ENCODE measurements at places on chromosomes 4 and X. TPM values are rescaled to one million over a fixed set of nuclear protein-coding genes. Genes with fewer than 3 reads are reported as not detected.
A peak's percentile ranks its signal among the peaks of the same experiment; 100 is the strongest.

DNA sequence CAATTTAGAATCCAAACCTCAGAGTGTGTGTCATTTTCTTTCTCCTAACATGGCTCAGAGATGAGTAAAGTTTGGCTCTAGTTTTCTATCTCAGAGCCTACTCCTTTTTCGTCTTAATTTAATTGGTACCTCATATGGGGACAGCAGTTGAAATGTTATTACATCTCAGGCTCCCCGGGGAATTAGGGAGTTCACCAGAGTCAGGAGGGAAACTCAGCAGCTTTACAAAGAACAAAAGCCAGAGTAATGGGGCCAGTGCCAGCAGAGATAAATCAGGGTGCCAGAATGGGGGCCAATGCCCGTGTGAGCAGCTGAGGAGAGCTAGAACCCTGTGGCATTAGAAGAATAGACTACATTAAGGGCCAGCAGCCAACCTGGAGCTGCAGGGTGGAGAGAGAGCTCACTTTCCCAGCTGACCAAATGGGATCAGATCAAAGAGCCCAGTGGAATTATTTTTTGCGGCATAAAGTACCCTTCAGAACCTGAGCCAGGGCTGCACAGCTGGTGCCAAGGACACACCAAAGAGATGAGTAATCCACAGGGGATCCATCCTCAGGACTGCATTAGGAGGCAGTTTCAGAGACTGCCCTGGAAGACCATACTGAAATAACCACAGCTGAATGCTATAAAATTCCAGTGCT is 207.1 kb upstream of the DKK2 start:
- no peak overlapping the region for H3K27ac ChIP-seq
- no peaks in the 10 kb centered on the region for H3K36me3 ChIP-seq
- H3K4me1 ChIP-seq: no peaks in the 10 kb centered on the region
- H3K27me3 ChIP-seq: no peaks in the 10 kb centered on the region
- H3K4me3 ChIP-seq: no peak overlapping the region

- H3K27ac ChIP-seq: peak overlapping the region; percentile 94
- no peak for DNase-seq
- H3K27me3 ChIP-seq: no peaks in the 10 kb centered on the region
- H3K36me3 ChIP-seq: no peaks in the 10 kb centered on the region
Measured at GRCh38 chr4:148442832-148443511, 758 bp upstream of the NR3C2 start.

DNA sequence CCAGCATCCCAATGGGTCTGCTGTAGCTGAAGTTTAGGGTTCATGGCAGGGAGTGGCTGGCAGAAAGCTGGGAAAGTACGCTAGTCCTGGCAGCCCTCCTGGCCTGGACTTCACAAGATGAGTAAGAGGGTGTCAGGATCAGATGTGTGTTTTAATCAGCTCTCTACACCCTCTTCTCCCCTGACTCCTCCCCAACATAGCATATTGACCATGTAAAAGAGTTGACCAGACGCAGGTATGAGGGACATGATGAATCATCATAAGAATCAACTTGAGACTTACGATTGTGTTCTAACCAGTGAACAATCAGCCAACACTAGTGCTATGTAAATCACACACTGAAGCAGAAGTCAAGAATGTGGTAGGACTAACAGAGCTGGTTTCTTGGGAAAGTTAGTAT is 5.3 kb downstream of the SOWAHB start:
- peaks cover 17% of the 10 kb centered on the region for H3K4me1 ChIP-seq
- no peak overlapping the region for H3K27ac ChIP-seq
- DNase-seq: peak; percentile 44
- H3K4me3 ChIP-seq: no peak overlapping the region
- no peaks in the 10 kb centered on the region for H3K36me3 ChIP-seq

DNA sequence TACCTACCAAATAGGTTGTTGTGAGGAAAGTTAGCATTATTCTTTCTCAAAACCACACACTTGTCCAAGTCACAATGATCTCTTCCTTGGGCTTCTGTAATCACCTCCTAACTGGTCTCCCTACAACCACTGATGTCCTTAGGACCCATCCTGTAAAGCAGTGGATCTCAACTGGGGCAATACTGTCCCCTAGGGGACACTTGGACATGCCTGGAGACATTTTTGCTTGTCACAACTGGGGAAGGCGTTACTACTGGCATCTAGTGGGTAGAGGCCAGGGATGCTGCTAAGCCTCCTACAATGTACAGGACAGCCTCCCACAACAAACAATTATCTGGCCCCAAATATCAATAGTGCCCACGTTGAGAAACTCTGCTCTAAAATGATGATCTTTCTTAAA is 118.7 kb upstream of the AP1S2 start:
- H3K27me3 ChIP-seq: no peaks in the 10 kb centered on the region
- H3K4me1 ChIP-seq: no peaks in the 10 kb centered on the region
- H3K4me3 ChIP-seq: no peak overlapping the region
- H3K27ac ChIP-seq: no peak overlapping the region

GRCh38 chr4:145635117-145635516 is 15.9 kb downstream of the MMAA start:
- H3K36me3 ChIP-seq: no peaks in the 10 kb centered on the region
- no peak for DNase-seq
- no peaks in the 10 kb centered on the region for H3K4me1 ChIP-seq
- no peak overlapping the region for H3K27ac ChIP-seq
- no peaks in the 10 kb centered on the region for H3K27me3 ChIP-seq
- H3K4me3 ChIP-seq: no peak overlapping the region

GRCh38 chr4:45442466-45442865 is 681.4 kb downstream of the GABRG1 start:
- H3K27me3 ChIP-seq: no peaks in the 10 kb centered on the region
- DNase-seq: no peak
- no peak overlapping the region for H3K27ac ChIP-seq
- no peak overlapping the region for H3K4me3 ChIP-seq
- H3K4me1 ChIP-seq: no peaks in the 10 kb centered on the region

GRCh38 chr4:164783976-164784375 is 30.0 kb downstream of the SMIM31 start:
- no peak overlapping the region for H3K27ac ChIP-seq
- no peaks in the 10 kb centered on the region for H3K4me1 ChIP-seq
- H3K36me3 ChIP-seq: no peaks in the 10 kb centered on the region
- no peaks in the 10 kb centered on the region for H3K27me3 ChIP-seq

DNA sequence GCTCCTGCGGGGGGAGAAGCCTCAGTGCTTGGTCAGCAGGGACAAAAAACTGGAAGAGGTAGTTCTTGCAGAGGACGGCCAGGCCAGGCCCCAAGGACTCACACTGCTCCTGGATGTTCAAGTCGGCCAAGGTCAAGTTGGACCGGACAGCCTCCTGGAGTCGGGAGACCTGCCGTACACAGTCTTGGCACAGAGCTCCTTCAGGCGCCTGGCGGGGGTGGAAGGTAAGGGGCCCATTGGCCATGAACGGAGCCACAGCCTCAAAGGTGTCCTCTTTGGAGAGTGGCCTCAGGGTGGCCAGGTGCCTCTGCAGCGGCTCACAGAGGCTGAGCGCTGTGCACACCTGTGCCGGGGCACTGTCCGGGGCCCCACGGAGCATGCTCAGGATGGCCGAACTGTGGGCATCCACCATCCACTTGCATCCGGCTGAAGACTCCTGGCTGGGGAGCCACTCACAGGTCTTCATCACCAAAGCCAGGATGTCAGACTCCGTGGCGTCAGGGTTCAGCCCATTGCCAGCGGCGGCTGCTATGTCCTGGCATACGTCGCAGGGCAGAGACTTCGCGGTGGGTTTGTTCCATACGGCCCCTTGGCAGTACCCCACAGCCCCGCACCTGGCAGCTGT is 477 bp downstream of the PSAPL1 start:
- no peak for DNase-seq
- H3K27ac ChIP-seq: no peak overlapping the region
- H3K4me3 ChIP-seq: no peak overlapping the region
- peaks cover 8% of the 10 kb centered on the region for H3K4me1 ChIP-seq
- no peaks in the 10 kb centered on the region for H3K27me3 ChIP-seq

DNA sequence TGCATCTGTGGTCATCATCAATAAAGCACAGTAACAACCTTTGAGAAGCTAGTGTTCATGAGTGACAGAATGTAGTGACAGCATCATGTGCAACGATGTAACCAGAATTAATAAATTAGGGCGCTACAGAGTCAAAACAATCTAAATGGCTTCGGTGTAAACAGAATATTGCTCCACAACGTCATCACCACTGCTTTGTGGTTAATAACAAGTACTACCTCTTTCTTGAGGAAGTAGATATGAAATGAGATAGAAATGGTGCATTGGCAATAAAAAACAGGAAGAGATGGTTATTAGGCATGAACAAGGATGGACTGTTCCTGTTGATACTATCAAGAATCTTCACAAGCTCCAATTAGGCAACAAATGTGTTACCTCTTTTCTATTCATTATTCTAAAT is 8.7 kb upstream of the PDHA2 start:
- no peaks in the 10 kb centered on the region for H3K27me3 ChIP-seq
- no peaks in the 10 kb centered on the region for H3K4me1 ChIP-seq
- no peak overlapping the region for H3K4me3 ChIP-seq

DNA sequence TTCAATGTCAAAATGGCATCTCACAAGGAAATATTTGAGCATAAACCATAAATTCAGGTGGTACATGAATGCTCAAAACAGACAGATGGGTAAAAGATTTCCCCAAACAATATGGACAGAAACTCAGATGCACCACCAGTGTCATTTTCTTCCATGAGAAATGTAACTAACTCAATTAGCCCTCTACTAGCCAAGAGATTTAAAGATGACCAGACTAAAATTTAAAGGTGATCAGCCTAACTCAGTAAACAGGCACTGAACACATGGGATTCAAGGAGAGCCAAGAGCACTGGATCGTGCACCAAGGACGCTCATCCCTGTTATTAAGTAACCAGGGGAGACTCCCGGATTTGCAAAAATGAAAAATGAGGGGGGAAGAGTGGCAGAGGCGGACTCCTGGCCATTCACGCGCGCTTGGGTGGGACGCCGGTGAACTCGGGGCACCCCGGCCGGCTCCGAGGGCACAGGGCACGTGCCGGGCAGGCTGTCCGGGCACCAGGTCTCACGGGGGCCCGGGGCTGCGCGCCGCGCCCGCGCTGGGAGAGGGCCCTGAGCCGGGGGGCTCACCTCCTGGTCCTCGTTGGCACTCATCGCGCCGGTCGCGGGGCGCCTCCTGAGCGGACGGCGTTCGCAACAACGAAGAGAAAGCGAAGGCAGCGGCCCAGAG is 490 bp downstream of the RWDD4 start:
- peaks cover 17% of the 10 kb centered on the region for H3K36me3 ChIP-seq
- peaks cover 45% of the 10 kb centered on the region for H3K4me1 ChIP-seq
- DNase-seq: no peak
- H3K27ac ChIP-seq: peak overlapping the region; percentile 96
- peak overlapping the region; percentile 62 for H3K4me3 ChIP-seq

DNA sequence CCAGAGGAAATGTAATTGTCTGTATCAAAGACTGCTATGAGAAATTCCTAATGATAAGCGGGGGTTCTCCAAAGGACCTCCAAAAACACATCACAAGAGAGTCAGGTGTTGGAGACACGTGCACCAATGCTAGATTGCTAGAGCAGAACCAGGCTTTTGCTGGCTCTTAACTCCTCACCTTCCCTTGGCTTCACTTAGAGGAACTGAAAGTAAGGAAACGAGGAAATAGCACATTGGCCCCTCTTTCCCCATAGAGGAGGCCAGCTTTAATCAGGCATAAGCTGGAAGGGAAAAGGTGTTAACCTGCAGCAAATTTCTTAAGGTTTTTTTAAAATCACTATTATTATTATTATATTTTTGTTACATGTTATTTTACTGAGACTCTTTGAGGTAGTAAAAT is 13.6 kb downstream of the OTC start:
- no peak overlapping the region for H3K4me3 ChIP-seq
- H3K27me3 ChIP-seq: no peaks in the 10 kb centered on the region
- no peak for DNase-seq
- H3K4me1 ChIP-seq: no peaks in the 10 kb centered on the region
- H3K36me3 ChIP-seq: no peaks in the 10 kb centered on the region

DNA sequence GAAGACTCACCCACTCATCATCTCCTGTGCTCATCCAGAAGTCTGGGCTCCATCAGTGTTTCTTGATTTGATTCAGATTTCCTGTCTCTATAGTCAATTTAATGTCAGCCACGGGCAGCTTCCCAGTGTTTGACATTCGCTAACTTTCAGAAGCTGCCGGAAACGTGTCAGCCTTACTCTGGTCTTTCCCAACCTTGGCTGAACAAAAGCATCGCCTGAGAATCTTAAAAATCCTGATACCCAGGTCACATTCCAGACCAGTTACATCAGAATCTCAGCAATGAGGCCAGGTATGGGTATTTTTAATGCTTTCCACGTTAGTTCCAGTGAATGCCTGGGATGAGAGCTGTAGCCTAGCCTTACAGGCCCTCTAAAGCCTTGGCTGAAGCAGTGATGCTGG is 233.8 kb downstream of the FRMPD4 start:
- no peaks in the 10 kb centered on the region for H3K27me3 ChIP-seq
- no peak for DNase-seq
- no peak overlapping the region for H3K4me3 ChIP-seq
- H3K4me1 ChIP-seq: no peaks in the 10 kb centered on the region
- H3K36me3 ChIP-seq: no peaks in the 10 kb centered on the region
- no peak overlapping the region for H3K27ac ChIP-seq

- DNase-seq: peak; percentile 72
- peak overlapping the region; percentile 46 for H3K4me3 ChIP-seq
- H3K27ac ChIP-seq: no peak overlapping the region
- H3K27me3 ChIP-seq: peaks cover 92% of the 10 kb centered on the region
- H3K36me3 ChIP-seq: no peaks in the 10 kb centered on the region
- H3K4me1 ChIP-seq: peaks cover 34% of the 10 kb centered on the region
Measured at GRCh38 chr4:4386296-4386735, 586 bp upstream of the NSG1 start.

GRCh38 chr4:110753466-110753865 is 130.6 kb upstream of the PITX2 start:
- H3K4me1 ChIP-seq: no peaks in the 10 kb centered on the region
- DNase-seq: no peak
- no peak overlapping the region for H3K27ac ChIP-seq
- no peaks in the 10 kb centered on the region for H3K36me3 ChIP-seq
- no peak overlapping the region for H3K4me3 ChIP-seq
- no peaks in the 10 kb centered on the region for H3K27me3 ChIP-seq

GRCh38 chr4:112184438-112184837 is 39.2 kb downstream of the FAM241A start:
- H3K27ac ChIP-seq: no peak overlapping the region
- H3K4me3 ChIP-seq: no peak overlapping the region
- no peaks in the 10 kb centered on the region for H3K36me3 ChIP-seq
- H3K4me1 ChIP-seq: no peaks in the 10 kb centered on the region

DNA sequence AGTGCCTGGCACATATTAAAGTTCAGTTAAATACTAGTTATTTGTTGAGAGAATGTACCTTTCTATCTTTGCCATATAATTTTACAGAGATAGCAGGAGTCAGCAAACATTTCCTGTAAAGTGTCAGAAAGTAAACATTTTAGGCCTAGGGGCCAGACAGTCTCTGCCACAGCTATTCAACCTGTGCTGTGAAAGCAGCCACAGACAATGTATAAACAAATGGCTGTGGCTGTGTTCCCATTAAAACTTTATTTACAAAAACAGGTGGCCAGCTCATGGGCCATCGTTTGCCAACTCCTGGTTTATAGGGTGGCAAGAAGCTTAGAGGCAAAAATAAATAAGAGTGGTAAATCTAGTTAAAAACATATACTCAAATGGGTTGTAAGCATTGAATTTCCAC is 34.0 kb upstream of the BRS3 start:
- H3K36me3 ChIP-seq: no peaks in the 10 kb centered on the region
- H3K27ac ChIP-seq: no peak overlapping the region
- no peak for DNase-seq
- H3K4me1 ChIP-seq: no peaks in the 10 kb centered on the region
- no peaks in the 10 kb centered on the region for H3K27me3 ChIP-seq
- H3K4me3 ChIP-seq: no peak overlapping the region

Gene FREM3
- not detected for total RNA-seq

Gene ARMCX1
- total RNA-seq: 2.8 TPM

Gene ZNF732
- not detected for total RNA-seq

Gene CYBB
- total RNA-seq: 9.4 TPM

Gene DCAF12L1
- total RNA-seq: not detected

Gene PAGE2
- total RNA-seq: not detected

Gene NAT8L
- total RNA-seq: not detected

Gene SOD3
- total RNA-seq: 18.9 TPM

Gene COX18
- 26.8 TPM for total RNA-seq

Gene BEX4
- total RNA-seq: 5.8 TPM

Gene WDR44
- 11.3 TPM for total RNA-seq

Measured in stomach (tissue), 19 donors.